Daoy (cell line): ENCODE measurements at places on chromosomes 12 and 14.

- DNase-seq, result peak; percentile 97
These were observed 7.1 kb downstream of the RHOF start for GRCh38 chr12:121786440-121786825.

DNA sequence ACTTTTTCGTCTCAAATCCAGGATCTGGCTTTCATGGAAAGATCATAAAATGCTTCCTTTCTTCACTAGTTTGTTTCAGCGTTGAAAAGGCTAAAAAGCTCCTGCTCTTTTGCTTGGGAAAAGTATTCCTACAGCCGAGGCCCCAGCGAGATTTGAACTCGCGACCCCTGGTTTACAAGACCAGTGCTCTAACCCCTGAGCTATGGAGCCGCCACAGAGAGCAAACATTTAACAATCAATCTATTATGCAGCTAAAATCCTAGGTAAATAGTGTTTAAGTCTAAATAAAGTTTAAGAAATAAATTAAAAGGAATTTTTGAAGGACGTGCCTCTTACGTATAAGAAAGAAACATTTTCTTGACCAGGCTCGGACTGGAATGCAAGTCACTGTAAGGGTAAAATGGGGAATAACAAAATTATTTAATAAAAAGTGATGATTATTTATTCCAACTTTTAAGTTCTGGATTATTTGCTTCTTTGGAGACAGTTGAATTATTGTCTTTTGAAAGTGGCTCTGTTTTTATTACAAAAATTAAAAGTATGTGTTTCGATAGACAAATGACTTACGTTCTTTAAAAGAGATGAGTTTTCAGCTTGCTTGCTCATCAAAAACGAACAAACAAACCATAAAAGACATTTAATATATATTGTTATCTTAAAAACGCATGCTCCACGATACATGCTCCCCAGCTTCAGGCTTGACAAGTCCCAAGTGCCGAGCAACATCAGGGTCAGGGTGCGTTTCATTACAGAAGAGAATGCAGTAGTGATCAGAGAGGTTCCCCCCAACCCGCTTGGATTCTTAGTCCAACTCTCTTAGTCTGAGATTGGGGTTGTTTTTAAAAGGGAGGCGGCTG lies 10.2 kb downstream of the OR6S1 start:
- DNase-seq, result peak; percentile 75

DNA sequence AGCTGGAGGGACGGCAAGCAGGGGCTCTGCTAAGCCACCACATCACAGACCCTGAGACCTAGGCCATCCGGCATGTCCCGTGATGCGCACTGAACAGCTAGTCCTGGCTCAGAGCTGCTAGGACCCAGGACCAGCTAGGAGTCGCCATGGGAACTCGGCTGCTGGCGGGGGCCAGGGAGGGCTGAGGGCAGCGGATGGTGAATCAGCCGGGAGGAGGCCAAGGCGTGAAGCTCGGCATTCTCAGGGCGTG lies 5.1 kb downstream of the AHNAK2 start:
- DNase-seq, result peak; percentile 100

DNA sequence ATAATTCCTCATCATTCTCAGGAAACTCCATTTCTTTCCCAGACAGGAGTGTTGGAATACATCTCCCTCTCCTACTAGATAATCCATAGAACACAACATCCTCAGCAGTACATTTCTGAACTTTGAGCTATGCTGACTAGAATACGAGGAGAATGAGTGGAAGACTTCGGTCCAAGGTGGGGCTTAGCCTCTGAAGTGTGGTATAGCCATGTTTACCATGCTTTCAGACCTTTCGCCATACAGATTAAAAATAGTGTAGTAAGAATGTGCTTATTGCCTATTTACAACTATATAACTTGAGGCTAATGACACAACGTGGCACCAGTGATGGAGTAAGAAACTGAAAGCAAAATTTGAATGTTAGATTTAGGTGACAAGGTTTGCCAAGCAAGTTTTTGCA lies 184.5 kb upstream of the KRR1 start:
- DNase-seq, result no peak

DNA sequence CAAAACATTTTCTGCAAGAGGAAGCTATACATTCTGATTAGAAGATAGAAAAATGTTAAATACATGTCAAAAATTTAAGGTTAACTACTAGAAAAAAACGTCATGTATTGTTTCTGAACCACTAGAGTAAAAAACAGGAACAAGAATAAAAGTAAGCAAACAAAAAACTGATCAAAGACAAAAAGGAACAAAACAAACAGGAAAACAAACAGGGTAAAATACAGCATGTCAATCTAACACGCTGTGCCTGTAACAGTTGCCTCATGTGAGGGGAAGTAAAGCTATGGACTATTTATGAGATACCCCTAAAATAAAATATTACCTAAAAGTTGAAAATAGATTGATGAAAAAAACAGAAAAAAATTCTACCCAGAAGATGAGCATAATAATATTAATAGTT lies 43.9 kb downstream of the EGLN3 start:
- no peak for DNase-seq

GRCh38 chr14:98290596-98290995 lies 981.4 kb downstream of the BCL11B start:
- peak; percentile 74 for DNase-seq

GRCh38 chr12:47122602-47123001 lies 42.8 kb upstream of the AMIGO2 start:
- DNase-seq, result no peak

DNA sequence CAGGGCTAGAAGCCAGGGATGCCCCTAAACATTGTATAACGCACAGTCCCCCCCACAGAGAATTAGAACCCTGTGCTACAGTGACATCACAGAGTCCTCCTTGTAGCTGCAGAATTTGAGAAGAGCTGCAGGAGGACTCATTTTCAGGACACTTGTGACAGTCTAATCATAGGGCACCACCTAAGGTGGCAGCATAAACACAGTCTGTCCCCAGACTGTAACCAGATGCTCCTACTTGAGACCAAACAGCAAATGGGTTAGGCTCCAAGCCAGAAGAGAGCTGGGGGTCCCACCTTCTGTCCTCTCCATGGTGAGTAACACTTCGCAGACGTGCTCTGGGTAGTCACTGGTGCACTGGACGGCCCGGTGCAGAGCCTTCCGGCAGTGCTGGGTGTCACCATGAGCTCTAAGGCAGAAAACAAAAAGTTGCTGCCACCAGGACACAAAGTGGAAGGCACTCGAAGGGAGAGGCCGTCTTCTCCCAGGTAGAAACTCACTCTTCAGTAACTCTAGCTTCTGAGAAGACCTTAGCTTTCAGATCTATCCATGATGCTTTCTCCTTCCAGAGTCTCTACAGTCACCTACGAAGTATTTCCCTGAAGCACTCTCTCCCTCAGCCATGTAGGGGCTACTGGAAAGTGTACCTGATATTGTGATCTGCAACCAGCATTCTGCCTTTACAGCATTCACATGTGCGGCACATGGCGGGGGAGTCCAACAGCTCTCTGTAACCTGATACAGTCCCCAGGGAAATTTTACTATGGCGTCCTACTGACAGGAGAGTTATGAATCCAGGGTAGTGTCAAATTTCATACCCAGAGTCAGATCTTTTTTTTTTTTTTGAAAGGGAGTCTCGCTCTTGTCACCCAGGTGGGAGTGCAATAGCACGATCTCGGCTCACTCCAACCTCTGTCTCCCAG lies 17.1 kb downstream of the FICD start:
- no peak for DNase-seq

DNA sequence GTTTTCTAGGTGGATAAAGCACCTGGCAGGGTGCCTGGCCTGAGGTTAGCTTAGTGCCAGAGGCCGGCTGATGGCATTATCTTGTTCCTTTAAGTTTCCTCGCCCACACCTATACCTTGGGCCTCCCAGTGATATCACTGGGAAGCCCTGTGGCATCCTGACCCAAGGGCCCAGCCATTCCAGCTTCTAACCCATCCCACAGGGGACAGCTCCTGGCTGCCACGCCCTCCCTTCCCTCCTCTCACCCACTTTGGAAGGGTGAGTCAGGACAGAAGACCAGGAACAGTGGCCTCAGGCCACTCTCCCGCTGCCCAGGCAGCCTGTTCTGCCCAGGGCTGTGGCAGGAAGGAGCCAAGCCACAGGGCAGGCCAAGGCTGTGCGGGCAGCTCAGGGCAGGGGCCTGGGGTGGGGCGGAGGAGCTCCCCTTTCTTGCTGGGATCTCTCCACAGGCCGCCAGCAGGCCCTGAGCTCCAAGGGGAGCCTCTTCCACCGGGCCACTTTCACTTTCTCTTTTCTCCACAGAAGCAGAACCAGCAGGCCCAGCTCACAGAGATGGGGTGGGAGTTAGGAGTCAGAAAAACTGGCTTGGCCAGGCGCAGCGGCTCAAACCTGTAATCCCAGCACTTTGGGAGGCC lies 75.1 kb downstream of the IRF2BPL start:
- DNase-seq, result peak; percentile 94

DNA sequence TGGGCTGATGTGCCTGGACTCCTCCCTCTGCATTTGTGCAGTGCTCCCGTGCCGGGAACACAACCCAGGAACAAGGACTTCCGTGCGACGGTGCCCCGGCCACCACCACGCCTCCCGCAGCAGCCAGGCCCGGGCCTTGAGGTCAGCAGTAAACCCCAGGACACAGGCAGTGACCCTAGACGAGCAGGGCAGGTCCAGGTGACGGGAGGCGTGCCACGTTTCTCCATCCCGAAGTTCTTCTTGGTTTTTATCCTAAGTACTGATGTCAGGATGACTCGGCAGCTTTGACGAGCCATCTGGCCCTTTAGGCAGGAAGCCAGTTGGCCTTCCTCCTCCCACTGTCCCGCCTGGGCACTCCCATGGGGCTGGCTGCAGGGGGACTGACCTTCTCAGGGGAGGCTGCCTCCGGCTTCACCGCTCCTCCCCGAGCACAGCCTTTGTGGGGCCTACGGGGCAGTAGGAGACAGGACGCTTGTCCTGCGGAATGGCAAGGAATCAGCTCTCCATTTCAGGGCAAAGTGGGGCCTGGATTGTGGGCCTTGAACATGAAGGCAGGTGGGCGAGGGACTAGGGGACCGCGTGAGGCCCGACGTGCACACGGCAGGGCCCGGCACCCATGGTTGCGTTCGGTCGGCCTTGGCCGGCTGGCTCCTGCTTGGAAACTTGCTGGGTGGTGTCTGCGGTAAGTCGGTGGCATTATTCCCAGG lies 94.1 kb downstream of the FBXL14 start:
- peak; percentile 39 for DNase-seq

DNA sequence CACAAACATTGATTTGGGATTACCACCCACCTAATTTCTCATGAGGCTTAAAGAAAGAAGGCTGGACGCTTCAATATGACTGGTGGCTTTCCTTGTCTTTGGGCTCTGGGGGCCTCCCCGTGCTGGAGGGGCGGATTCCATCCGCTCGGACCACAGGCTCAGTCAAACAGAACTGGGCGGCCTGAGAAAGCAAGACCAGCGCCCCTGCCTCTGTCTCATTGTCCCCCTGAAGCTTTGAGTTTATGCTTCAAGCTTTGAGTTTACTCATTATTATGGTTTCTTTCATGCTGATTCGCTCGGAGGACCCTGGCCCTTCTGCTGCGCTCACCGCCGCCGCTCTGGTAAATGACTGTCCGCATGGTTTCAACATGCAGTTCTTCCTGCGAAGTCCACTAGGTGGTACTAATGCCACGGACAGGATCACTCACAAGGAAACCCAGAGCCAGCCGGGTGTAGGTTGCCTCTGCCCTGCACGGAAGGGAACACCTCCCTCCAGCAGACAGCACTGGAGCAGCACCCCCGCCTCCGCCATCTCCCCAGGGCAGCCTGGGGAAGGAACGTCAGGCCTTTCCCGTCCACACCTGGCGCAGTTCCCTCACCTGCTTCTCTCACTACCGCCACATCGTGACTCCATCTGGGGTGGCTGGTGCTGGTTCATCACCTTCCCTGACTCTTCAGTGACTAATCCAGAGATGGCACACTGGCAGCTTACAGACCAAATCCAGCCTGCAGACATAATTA lies 13.2 kb upstream of the TIGAR start:
- peak; percentile 85 for DNase-seq

- no peak for DNase-seq
These were observed 89.7 kb upstream of the MYL2 start for GRCh38 chr12:111010061-111010460.

- peak; percentile 65 for DNase-seq
These were observed 411.9 kb downstream of the FUT8 start for GRCh38 chr14:65824285-65824977.

GRCh38 chr14:28975084-28975483 lies 208.5 kb downstream of the FOXG1 start:
- DNase-seq, result no peak

DNA sequence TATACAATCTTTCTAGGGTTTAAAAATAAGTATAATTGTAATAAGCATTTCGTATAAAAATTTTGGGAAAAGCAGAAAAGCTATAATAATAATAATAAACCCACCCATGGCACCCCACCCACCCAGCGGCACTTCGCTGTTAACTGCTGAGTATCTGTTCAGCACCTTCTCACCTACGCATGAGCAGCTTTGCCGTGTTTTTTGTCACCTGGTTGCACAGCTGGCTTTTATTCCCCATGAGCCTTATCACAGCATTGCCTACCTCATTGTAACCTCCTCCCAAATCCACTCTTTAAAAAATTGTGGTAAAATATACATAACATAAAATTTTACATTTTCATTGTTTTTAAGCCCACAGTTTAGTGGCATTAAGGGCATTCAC lies 34.7 kb downstream of the CYP46A1 start:
- no peak for DNase-seq
